Left lung (tissue), 14 donors: ENCODE measurements at places on chromosomes 7 and 10. TPM values are rescaled to one million over a fixed set of nuclear protein-coding genes. Genes with fewer than 3 reads are reported as not detected.

DNA sequence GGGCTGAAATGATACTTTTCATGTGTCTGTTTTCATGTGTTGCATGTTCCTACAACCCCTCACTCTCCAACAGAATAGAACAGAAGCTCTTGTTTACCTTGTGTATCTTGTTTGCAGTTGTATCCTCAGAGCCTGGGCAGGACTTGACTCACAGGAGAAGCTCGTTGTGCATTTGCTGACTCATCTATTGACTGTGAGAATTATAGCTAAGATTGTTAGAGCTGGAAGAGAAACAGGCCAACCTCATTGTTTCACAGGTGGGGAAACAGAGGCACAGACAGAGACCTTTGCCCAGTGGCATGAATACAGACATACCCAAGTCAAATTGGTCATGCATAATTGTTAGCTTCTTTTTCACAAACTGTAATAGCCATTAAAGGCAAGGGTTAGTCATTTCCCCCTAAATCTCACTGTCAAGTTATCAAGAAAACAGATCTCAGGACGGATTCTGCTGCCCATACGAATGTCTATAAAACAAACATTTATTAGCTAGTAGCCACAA lies 4.6 kb upstream of the TSPAN15 start:
- no peak for DNase-seq

GRCh38 chr7:10655031-10655430 lies 318.6 kb upstream of the PHF14 start:
- no peak for DNase-seq

- no peak for DNase-seq
These were observed 96.5 kb downstream of the STRA8 start for GRCh38 chr7:135330088-135330487.

DNA sequence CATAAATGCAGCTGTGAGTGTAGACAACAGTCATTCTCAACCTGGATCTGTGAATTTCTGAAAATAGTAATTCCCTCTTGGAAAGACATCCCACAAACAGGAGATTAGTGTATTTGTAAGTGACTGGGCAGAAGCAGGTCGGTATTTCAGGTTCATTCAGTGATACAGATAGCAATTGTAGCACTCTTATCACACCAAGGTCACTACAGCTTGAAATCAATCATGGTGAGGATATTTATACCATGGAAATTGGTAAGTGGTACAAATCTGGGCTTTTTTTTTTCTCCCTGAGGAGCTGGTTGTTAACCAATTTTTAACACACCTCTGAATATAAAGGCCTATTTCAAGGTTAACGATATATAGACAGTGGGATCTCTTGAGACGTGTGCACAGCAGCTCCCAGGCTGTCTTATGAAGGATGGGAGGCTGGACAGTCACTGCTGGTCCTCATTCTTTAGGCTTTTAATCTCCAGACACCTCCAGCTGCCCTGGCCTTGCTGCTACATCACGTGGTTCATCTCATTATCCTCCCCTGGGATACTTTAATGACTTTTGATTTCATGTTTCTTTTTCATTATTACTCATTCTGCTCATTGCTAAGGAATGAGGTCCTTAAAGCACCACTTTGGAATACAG lies 87.1 kb downstream of the ITGA8 start:
- no peak for DNase-seq

DNA sequence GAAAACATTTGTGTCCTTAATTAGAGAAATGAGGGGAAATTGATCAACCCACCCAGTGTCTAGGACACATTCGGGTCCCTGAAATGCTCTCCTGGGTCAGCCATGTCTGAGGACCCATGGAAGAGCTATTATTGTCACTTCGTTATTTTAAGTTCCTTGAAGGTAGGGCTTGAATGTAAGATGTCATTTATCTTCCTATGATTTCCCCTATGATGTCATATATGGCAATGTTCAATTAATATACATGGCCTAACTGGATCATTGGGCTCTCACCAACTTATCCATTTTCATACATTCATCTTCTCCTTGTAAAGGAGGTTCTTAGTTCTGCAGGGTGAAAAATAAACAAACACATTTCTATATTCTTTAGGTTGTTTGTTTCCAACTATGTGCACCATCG lies 113.0 kb upstream of the FAM171A1 start:
- DNase-seq, result no peak

GRCh38 chr7:42932811-42933591 lies 825 bp downstream of the MRPL32 start:
- peak; percentile 38 for DNase-seq

GRCh38 chr10:128035557-128035973 lies 90.7 kb downstream of the MKI67 start:
- DNase-seq, result peak; percentile 51

GRCh38 chr7:107661081-107661864 lies 645 bp downstream of the SLC26A4 start:
- peak; percentile 47 for DNase-seq

Gene TUBB8
- 0.85 TPM for polyA plus RNA-seq
